A549 treated with dexamethasone at 1 μM for 4 hours (cell line): ENCODE measurements at places on chromosomes 2 and 18. TPM values are rescaled to one million over a fixed set of nuclear protein-coding genes. Genes with fewer than 3 reads are reported as not detected.

Gene ABCG5
- 0.03 TPM in 1 of 5 replicates, not detected in the others for total RNA-seq

Gene SYT4
- not detected in 5 replicates for total RNA-seq

Gene CXCR2
- not detected in 5 replicates for total RNA-seq

Gene EVX2
- not detected in 5 replicates for total RNA-seq

Gene MALL
- total RNA-seq: 154 to 172 TPM (median 164 TPM) in 5 replicates

Gene PID1
- total RNA-seq: 4.2 to 4.6 TPM (median 4.3 TPM) in 5 replicates

Gene CCBE1
- 7.0 to 16.4 TPM (median 13.2 TPM) in 5 replicates for total RNA-seq
